Stimulated activated CD4-positive, alpha-beta T cell treated with anti-CD3 and anti-CD28 coated beads, Interleukin-15, amount 100 ng/mL, for 1 hour (primary cell): ENCODE measurements at places on chromosomes 11 and 22.

DNA sequence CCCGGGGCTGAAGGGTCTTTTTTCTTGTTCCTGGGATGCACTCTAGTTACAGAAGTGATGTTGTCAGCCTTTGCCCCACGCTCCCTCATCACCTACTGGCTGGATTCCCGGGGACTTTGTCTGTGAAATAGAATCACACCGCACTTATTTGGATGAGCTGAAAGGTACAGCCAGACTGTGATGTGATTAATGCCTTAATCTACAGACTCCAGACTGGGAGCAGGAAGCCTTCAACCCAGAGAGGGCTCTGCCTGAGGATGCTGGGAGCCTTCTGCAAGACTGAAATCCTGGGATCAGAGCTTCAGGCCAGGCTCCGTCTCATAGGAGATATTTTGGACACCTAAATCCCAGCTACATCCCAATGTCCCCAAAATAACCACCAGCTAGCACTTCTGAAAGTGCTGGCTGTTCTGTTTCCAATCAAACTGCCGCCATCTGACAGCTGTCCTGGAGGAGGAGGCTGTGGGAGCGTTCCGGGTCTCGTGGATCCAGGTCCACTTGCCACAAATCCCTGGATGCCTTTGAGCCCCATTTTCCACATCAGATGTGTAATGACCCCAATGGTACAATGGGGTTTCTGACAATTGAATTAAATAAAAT lies 688.5 kb downstream of the TBC1D22A start:
- DNase-seq: no peak

GRCh38 chr11:94120946-94121345 lies 7.7 kb upstream of the PANX1 start:
- no peak for DNase-seq

DNA sequence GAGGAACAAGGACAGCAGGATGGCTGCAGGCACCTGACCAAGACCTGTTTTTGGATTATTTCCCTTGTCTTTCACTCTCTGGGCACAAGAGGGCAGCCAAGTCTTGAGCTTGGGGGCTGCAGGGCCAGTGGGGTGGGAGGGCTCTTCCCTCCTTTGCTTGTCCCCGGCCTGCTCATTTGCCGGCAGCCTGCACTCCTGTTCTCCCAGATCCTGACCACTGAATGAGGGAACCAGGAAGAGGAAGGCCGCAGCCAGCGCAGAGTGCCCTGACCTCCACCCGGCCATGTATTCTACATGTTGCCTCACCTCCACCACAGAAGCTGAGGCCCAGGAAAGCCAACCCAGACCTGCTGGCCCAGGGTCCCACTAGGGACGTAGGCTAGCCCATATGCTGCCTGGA lies 15.5 kb upstream of the NNMT start:
- no peak for DNase-seq

DNA sequence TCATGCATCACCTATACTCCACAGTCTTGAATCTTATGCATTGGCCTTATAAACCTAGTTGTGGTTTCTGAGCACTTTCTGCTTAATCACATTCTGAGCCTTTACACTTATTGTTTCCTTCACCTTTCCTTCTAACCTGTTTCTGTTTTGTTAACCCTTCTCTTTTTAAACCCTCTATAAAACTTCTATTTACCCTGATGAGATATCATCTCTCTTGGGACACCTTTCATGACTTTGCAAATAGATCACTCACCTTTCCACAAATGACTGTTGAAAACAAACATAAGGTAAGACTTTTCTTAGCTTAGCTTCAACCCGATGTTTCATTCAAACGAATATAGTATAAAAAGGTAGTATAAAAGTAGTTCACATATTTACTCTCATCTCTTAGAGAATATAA lies 483.6 kb downstream of the FAM181B start:
- DNase-seq: no peak

GRCh38 chr11:1197886-1198560 lies 24.8 kb upstream of the MUC5B start:
- no peak for DNase-seq

GRCh38 chr11:58525037-58525614 lies 17.2 kb upstream of the OR5B21 start:
- no peak for DNase-seq

DNA sequence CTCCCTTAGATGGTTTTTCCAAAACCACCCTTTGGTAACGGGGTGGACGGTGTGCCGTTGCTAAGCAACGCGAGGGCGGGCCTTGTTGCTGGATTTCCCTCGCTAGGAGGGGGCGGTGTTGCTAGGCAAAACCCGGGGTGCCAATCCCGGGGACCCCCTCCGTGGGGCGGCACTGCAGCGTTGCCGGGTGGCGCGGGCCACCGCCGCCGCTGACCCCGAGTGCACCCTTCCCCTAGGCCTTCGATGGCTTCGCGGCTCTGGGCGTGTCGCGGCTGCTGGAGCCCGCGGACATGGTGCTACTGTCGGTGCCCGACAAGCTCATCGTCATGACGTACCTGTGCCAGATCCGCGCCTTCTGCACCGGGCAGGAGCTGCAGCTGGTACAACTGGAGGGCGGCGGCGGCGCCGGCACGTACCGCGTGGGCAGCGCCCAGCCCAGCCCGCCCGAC lies 8.9 kb downstream of the EHBP1L1 start:
- DNase-seq: no peak

GRCh38 chr11:118609380-118610224 lies 2.2 kb downstream of the PHLDB1 start:
- peak; percentile 24 for DNase-seq

GRCh38 chr22:46058091-46058420 lies 81.1 kb upstream of the WNT7B start:
- no peak for DNase-seq

DNA sequence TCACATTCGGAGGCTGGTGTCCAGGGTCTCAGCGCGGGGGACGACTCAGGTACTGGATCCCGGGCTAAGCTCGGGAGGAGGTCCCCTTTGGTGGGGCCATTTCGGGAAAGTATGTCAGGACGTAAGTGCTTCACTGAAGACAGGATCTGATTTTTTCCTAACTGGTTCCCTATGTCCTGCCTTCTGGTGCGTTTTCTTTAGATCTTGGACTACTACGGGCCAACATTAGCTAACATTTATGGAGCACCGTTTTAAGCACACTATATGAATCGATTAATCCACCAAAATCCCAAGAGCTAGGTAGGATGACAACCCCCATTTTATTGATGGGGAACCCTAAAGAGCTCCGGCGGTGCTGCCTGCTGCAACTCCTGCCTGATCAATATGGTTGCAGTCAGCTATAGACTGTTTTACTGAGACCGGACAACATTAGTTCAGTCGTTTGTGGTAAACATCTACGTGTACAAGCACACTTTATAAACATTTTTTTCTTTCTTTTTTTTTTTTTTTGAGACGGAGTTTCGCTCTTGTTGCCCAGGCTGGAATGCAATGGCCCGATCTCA lies 17.0 kb upstream of the WDR74 start:
- no peak for DNase-seq

GRCh38 chr11:94417386-94417987 lies 16.3 kb upstream of the GPR83 start:
- no peak for DNase-seq

- no peak for DNase-seq
These were observed 2.9 kb upstream of the SEC14L2 start for GRCh38 chr22:30393885-30394284.

DNA sequence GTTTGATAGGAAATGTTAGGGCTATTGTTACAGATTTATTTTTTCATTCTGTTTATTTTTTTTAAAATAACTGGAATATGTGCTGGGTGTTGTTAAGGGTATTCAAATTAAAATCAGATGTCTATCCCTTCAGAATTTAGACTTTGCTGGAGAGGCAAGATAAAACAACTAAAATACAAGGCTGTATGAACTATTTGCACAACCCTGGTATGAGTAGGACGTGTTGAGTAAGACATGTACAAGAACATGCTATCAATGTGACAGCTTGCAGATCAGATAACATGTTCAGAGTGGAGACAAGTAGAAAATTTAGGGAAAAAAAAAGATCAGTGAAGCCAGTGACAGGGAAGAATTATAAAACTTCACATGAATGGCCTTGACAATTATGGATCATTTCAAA lies 853.5 kb downstream of the METTL15 start:
- DNase-seq: no peak

- no peak for DNase-seq
These were observed 99.2 kb upstream of the FGF3 start for GRCh38 chr11:69918231-69918937.

DNA sequence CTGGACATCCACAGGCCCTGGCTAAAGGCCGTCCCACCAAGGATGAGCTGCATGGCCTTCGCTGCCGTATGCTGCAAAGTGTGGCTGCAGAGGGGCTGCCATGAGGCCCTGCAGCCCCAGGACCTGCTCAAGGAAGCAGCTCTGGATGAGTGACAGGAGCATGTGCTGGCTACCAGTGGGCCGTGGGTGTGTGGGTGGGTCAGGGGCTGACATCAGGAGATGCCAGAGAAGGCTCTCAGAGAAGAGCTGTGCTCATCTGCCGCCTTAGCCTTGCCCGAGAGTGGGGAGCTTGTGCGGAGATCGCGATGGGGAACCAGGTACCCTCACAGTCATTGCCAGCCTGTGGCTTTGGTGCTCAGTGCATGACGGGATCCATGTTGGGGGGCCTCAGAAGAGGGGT lies 41.3 kb downstream of the SCUBE1 start:
- DNase-seq: no peak

DNA sequence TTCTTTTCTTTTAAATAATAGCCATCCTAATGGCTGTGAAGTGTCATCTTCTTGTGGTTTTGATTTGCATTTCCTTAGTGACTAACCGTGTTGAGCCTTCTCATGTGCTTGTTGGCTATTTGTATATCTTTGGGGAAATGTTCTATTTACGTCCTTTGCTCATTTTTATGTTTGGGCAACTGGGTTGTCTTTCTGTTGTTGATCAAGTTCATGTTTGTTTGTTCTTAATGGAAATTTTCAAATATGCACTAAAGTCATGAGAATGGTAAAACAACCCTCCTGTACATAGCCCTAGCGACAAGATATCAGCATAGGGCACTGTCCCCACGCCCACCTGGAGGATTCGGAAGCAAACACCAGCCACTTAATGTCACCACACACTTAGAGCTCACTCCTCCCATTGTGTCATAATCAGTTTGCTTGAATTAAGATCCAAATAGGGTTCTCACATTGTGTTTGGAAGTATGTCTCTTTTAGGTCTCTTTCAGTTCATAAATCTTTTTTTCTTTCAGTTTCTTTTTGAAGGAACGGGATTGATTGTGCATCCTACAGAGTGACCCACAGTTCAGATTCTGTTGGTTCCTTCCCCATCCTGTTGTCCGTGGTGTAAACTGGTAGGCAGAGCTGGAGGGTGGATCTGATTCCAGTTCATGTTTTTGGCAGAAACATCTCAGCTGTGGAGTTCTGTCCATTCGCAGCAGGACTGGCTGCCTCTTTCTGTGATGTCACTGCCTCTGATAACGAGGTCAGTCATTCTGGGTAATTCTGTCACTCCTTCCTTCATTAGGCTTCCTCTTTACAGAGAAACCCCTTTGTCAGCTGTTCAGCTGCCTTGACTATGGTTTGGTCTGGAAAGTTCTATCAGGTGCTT lies 26.4 kb upstream of the ADORA2A start:
- no peak for DNase-seq

DNA sequence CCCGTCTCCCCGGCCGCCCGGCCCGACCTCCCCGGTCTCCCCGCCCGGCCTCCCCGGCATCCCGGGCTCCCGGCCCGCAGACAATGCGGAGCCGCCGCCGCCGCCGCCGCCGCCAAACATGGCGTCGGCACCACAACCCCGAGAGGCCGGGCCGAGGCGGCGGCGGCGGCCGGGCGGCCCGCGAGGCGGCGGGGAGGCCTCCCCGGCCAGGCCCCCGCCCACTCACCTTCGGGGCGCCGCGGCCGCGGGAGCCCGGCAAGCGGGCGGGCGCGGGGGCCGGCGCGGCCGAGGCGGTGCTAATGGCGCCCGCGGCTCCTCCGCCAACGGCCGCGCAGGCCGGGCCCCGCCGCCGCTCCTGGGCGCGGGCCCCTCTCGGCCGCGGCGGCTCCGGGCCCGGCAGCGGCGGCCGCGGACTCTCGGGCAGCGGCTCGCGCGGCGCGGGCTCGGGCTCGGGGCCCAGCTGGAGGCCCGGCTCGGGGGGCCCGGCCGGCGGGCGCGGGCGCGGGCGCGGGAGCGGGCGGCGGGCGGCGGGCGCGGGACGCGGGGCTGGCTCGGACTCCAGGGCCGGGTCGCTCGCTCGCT lies 311 bp downstream of the BRD1 start:
- DNase-seq: no peak

DNA sequence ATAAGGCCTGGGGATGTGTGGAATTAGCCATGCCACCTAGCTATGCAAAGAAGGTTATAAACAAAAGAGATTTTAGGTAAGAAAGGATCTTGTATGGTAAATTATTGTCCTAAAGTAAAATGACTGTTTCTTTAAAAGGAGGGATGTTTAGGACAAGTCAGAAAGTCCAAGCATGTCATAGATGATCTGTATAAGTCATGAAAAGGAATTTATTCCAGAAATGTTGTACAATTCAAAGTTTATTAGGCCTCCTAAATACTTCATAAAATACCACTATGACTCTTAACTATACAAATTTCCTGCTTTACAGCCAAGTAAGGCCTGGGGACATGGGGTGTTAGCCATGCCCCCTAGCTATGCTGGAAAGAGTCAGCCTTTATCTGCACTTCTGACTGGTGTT lies 22.7 kb downstream of the OR5A2 start:
- no peak for DNase-seq

DNA sequence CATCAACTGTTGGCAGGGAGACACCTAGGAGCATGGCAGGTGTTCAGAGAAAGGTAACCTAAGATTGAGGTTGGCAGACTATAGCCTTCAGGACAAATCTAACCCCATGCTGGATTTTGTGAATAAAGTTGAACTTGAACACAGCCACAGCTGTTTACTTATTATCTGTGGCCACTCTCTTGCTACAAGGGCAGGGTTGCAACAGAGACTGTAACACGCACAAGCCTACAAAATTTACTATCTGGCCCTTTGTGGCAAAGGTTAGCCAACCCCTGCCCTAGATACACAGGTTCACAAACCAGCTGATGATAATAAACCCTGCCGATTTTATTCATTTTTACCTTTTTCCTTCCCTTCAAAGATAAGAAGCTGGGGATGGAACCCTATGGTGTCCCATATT lies 2.5 kb downstream of the THYN1 start:
- no peak for DNase-seq

DNA sequence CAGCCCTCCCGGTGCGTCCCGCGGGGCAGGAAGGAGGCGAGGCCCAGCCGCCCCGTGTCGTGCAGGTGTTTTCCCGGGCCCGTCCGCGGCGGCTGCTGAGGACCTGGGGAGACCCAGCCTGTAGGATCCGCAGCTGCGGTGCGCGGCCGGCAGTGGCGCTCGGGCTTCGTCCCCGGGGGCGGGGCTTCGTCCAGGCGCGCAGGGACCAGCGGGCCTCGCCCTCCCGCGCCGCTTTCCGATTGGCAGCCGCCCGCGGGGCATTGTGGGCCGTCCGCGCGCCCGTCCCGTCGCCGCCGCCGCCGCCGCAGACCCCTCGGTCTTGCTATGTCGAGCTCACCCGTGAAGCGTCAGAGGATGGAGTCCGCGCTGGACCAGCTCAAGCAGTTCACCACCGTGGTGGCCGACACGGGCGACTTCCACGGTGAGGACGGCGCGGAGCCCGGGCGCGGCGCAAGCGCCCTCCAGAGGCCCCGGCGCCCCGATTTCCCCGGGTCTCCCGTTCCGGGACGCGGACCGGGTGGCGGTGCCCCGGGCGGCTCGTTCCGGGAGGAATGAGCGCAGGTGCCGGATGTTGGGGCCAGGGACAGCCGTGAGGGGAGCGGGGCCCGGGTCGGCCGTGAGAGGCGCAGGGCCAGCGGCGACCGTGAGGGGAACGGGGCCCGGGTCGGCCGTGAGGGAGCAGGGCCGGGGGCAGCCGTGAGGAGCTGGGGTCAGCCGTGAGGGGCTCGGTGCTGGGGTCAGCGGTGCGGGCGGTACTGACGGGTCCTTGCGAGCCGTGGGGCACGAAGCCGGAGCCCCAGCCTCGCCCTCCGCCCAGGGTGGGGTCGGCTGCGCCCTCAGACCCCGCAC lies at the start of gene TALDO1:
TSS of gene TALDO1 (plus strand) at position 307 of the 849 bp plus-strand sequence. CDS start at position 325, 18 bp downstream.
- peak; percentile 63 for DNase-seq
